ENCODE measurements at places on chromosomes 2 and 18. TPM values are rescaled to one million over a fixed set of nuclear protein-coding genes. Genes with fewer than 3 reads are reported as not detected.

- H3K4me1 ChIP-seq, result no peaks in the 10 kb centered on the region
- H3K27ac ChIP-seq, result no peak overlapping the region
- H3K27me3 ChIP-seq, result no peaks in the 10 kb centered on the region
- no peak for DNase-seq
Observed at GRCh38 chr18:74234326-74235171, 57.2 kb downstream of the CYB5A start.

DNA sequence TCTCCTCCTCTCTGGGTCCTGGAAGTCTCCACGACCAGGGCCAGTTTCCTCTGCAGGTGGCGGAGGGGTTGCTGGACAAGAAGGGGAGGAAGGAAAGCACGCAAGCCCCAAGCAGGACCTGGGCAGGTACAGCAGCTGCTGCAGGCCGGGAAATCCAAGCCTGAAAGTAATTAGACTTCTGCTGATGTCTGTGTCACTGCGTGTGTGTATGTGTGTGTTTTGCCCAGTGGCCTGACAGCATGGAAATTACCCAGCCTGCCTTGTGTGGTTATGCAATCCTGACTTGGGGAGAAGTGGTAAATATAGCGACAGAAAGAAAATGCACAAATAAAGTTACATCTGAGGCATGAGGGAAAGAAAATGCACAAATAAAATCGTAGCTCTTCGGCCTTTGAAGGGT, 121.8 kb upstream of the ZBTB14 start:
- peaks cover 31% of the 10 kb centered on the region for H3K27me3 ChIP-seq
- no peak for DNase-seq
- H3K4me3 ChIP-seq, result no peak overlapping the region
- no peaks in the 10 kb centered on the region for H3K36me3 ChIP-seq

DNA sequence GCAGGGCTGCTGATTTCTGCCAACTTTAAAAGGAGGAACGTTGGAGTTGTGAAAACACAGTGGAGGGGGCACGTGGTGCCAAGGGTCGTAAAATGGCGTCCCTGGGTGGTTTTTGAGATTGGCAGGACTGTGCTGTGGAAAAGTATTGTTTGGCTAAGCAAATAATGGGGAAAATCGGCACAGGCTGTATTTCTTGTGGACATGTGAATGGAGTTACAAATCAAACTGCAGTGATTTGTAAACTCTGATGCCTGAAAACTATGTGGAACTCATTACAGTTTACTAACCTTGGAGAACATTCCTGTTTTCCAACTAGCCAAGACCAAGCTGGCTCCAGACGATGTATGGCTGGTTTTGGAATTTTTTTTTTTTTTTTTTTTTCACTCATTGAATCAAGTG, 68.7 kb downstream of the KCTD1 start:
- no peak for DNase-seq
- no peaks in the 10 kb centered on the region for H3K36me3 ChIP-seq
- H3K27ac ChIP-seq, result no peak overlapping the region
- no peaks in the 10 kb centered on the region for H3K27me3 ChIP-seq
- no peak overlapping the region for H3K4me3 ChIP-seq
- no peaks in the 10 kb centered on the region for H3K4me1 ChIP-seq

DNA sequence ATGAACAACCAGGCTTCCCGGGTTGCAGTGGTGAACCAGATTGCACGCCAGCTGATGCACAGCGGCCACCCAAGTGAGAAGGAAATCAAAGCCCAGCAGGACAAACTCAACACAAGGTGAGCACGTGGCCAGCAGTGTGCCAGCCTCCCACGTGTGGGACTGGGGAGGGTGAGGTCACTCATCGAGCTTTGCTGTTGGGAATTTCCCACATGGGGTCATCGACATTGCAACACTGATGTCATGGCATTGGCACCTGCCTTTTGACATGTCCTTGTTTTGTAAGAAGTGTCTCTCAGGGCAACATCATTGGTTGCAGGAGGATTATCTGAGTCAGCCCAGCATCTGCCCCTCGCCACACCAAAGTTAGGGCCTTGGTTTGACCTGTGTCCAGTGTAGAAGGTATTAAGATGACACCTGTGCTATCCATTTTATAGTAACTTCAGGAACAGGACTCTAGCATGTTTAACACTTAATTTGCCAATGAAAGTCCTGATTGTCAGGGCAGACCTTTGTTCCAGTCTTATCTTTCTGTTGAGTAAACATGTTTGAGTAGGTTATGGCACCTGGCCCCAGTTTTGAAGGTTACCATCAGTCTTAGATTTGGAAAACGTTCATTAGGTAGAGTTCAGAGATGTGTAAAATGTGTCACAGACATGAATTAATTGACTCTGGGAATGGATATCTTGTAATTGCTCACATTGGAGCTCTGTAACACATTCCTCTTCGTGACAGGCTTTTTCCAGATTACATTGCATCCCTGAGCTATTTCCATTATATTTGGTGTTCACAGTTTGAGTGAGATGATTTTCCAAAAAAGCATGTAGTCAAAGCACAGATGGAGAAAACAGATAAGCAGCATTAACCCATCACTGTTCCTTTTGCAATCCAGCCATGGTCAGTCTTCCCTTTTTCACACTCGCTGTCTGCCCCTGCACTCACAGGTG, 93.3 kb upstream of the EML6 start:
- H3K27me3 ChIP-seq, result no peaks in the 10 kb centered on the region
- H3K27ac ChIP-seq, result no peak overlapping the region
- no peak overlapping the region for H3K4me3 ChIP-seq
- peaks cover 50% of the 10 kb centered on the region for H3K4me1 ChIP-seq

GRCh38 chr2:132813422-132813821, 143.4 kb upstream of the LYPD1 start:
- H3K4me3 ChIP-seq, result no peak overlapping the region
- no peak for DNase-seq
- H3K36me3 ChIP-seq, result no peaks in the 10 kb centered on the region
- H3K27me3 ChIP-seq, result no peaks in the 10 kb centered on the region
- no peak overlapping the region for H3K27ac ChIP-seq

GRCh38 chr2:59588286-59588685, 965.2 kb downstream of the BCL11A start:
- no peak overlapping the region for H3K4me3 ChIP-seq
- no peak for DNase-seq
- no peaks in the 10 kb centered on the region for H3K27me3 ChIP-seq
- H3K27ac ChIP-seq, result no peak overlapping the region
- H3K36me3 ChIP-seq, result no peaks in the 10 kb centered on the region

GRCh38 chr18:49251451-49251850, 209.0 kb downstream of the DYM start:
- no peak overlapping the region for H3K27ac ChIP-seq
- DNase-seq, result no peak
- H3K4me1 ChIP-seq, result no peaks in the 10 kb centered on the region
- H3K4me3 ChIP-seq, result no peak overlapping the region
- peaks cover 36% of the 10 kb centered on the region for H3K36me3 ChIP-seq
- H3K27me3 ChIP-seq, result no peaks in the 10 kb centered on the region

- H3K4me1 ChIP-seq, result no peaks in the 10 kb centered on the region
- no peak for DNase-seq
- H3K27ac ChIP-seq, result no peak overlapping the region
- no peak overlapping the region for H3K4me3 ChIP-seq
- H3K27me3 ChIP-seq, result no peaks in the 10 kb centered on the region
Observed at GRCh38 chr2:16194530-16194929, 254.2 kb downstream of the MYCN start.

Gene MARCO
- polyA plus RNA-seq, result not detected

Gene SCYGR4
- not detected for polyA plus RNA-seq

Gene HOXD8
- polyA plus RNA-seq, result not detected

Gene ANKRD53
- polyA plus RNA-seq, result not detected

- no peaks in the 10 kb centered on the region for H3K36me3 ChIP-seq
- H3K27me3 ChIP-seq, result peaks cover 40% of the 10 kb centered on the region
Observed at GRCh38 chr2:207041279-207041678, 102.0 kb downstream of the CPO start.

DNA sequence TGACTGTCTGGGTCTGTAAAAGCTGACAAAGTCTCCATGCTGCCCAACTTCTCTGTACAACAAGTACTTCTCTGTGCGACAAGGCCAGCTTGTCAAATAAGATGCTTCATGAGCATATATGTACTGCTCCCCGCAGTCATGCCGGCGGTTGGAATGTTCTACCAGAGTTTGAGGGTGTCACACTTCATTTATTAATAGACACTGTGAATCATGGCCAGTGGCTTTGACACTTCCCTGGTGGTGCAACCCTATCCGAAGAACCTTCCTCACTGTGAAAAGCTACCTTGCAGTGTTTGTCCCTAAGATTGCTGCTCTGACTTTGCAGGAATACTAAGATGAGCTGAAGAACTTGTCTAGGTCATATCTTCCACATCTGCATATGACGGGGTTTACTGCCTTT, 120.9 kb upstream of the NRP2 start:
- DNase-seq, result no peak
- H3K36me3 ChIP-seq, result no peaks in the 10 kb centered on the region
- H3K27me3 ChIP-seq, result peaks cover 21% of the 10 kb centered on the region
- no peak overlapping the region for H3K4me3 ChIP-seq
- H3K27ac ChIP-seq, result no peak overlapping the region

GRCh38 chr18:36814994-36815393, 13.8 kb downstream of the TPGS2 start:
- no peak for DNase-seq
- H3K4me1 ChIP-seq, result no peaks in the 10 kb centered on the region
- peaks cover 12% of the 10 kb centered on the region for H3K36me3 ChIP-seq
- no peak overlapping the region for H3K27ac ChIP-seq
- no peak overlapping the region for H3K4me3 ChIP-seq

Gene PMS1
- 12.4 TPM for polyA plus RNA-seq

- peaks cover 22% of the 10 kb centered on the region for H3K4me1 ChIP-seq
- no peak for DNase-seq
- no peaks in the 10 kb centered on the region for H3K27me3 ChIP-seq
Observed at GRCh38 chr2:175167076-175167791, 769 bp downstream of the ATF2 start.

Gene PHOSPHO2
- polyA plus RNA-seq, result 6.0 TPM

- DNase-seq, result no peak
- no peaks in the 10 kb centered on the region for H3K27me3 ChIP-seq
- H3K4me1 ChIP-seq, result peaks cover 16% of the 10 kb centered on the region
- H3K27ac ChIP-seq, result no peak overlapping the region
- no peaks in the 10 kb centered on the region for H3K36me3 ChIP-seq
Observed at GRCh38 chr2:39852831-39853230, 73.8 kb upstream of the THUMPD2 start.
